ENCODE measurements at places on chromosomes 3 and 15. TPM values are rescaled to one million over a fixed set of nuclear protein-coding genes. Genes with fewer than 3 reads are reported as not detected.

DNA sequence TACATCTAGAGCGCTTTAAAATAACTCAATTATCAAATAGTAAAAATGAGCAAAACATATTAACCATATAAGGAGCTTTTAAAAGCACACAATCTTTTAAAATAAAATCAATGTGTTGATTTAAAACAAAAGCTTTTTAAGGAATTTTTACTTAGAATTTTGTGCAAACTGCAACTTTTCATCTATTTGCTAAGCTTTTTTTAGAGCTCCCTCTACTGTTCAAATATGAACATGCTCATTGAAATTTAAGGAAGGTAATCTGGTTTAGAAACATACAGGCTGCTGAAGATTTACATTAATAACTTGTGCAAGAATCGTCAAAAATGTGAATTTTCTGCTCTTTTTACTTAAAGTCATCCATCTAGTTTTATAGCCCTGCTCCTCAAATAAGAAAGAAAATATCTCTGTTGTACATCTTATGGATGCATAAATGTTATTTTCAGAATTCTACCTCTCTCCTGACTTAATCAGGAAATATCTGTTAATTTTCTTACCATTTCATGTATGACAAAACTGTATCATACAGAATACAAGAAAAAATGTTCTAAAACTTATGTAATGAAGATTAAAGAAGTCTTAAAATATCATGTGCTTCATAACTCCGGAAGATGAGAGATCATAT lies 469.4 kb upstream of the ROBO2 start:
- H3K27ac ChIP-seq, result no peak overlapping the region
- H3K4me1 ChIP-seq, result peaks cover 7% of the 10 kb centered on the region
- no peaks in the 10 kb centered on the region for H3K27me3 ChIP-seq
- DNase-seq, result no peak
- no peaks in the 10 kb centered on the region for H3K36me3 ChIP-seq
- H3K4me3 ChIP-seq, result no peak overlapping the region

GRCh38 chr15:48582452-48583247 lies 62.9 kb downstream of the FBN1 start:
- no peaks in the 10 kb centered on the region for H3K4me1 ChIP-seq
- DNase-seq, result no peak
- no peak overlapping the region for H3K27ac ChIP-seq
- no peaks in the 10 kb centered on the region for H3K36me3 ChIP-seq
- no peaks in the 10 kb centered on the region for H3K27me3 ChIP-seq
- no peak overlapping the region for H3K4me3 ChIP-seq

DNA sequence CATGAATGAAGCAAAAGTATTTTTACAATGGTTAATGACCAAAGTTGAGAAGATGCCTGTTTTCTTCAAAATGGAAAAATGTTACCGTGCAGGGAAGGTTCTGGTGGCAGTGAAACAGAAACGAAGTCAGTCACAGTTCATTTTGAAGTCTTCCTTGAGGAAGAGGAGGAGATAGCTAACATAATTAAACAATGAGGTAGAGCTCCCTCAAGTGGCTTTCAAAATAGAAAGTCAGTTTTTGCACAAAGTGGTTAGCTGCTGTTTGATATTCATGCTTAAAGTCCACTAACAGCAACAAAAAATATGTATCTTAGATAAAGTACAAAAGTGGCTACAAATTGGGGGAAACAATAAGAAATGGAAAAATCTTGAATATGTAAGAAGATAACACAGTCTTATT lies 87.3 kb downstream of the TFG start:
- no peaks in the 10 kb centered on the region for H3K36me3 ChIP-seq
- no peaks in the 10 kb centered on the region for H3K27me3 ChIP-seq
- no peak overlapping the region for H3K4me3 ChIP-seq
- no peak overlapping the region for H3K27ac ChIP-seq
- H3K4me1 ChIP-seq, result peaks cover 5% of the 10 kb centered on the region

DNA sequence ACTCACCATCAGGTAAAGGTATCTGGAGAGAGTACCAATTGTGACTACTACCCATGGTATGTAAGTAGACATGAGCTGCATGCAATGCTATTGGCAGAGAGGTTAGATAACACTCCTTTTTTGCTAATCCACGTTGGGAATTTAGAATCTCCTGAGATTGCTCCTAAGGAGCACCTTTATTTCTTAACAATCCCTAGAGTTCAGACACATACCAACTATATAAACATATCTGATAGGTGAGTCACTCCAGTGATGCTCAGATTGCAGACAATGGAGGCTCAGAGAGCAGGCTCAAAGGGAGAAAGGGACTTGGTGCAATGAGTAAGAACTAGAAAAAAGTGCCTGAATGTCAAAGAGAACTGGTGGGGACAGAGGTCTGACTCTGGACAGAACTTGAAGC lies 47.0 kb upstream of the LRRFIP2 start:
- no peaks in the 10 kb centered on the region for H3K27me3 ChIP-seq
- no peaks in the 10 kb centered on the region for H3K36me3 ChIP-seq
- no peak for DNase-seq
- H3K27ac ChIP-seq, result no peak overlapping the region

DNA sequence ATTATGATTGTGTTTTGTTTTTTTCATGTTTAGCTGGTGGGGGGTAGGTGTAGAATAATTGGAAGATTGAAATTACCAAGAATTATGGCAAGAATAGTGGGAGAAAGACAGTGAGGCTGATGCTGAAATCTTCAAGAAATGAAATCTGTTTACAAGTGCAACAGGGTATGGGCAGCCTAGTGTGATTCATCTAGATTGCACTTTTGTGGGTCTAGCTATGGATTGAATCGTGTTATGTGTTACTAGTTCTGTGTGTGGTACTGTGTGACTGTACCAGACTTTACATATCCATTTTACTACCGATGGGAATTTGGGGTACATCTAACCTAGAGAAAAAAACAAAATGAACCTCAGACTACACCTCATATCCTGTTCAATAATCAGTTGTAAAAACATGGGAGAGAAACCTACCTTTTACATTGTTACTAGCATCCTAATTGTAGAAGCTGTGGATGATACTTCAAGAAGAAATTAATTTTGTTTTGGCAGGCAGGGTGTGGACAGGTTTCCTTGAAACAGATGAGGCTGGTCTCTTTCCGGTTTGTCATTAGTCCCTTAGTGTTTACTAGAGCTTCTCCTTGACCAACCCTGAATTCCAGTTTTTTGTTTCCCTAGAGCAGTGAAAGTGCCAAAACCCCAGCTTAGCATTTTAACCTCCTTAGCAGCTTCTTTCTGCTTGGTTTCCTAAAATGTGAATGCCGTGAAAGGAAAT lies 47.9 kb downstream of the OPA1 start:
- H3K4me1 ChIP-seq, result peaks cover 4% of the 10 kb centered on the region
- no peaks in the 10 kb centered on the region for H3K27me3 ChIP-seq
- no peak overlapping the region for H3K4me3 ChIP-seq

- H3K27ac ChIP-seq, result no peak overlapping the region
- H3K4me3 ChIP-seq, result no peak overlapping the region
- no peaks in the 10 kb centered on the region for H3K36me3 ChIP-seq
- peaks cover 56% of the 10 kb centered on the region for H3K4me1 ChIP-seq
- no peak for DNase-seq
Observed at GRCh38 chr3:194084284-194084683, 51.7 kb upstream of the HES1 start.

DNA sequence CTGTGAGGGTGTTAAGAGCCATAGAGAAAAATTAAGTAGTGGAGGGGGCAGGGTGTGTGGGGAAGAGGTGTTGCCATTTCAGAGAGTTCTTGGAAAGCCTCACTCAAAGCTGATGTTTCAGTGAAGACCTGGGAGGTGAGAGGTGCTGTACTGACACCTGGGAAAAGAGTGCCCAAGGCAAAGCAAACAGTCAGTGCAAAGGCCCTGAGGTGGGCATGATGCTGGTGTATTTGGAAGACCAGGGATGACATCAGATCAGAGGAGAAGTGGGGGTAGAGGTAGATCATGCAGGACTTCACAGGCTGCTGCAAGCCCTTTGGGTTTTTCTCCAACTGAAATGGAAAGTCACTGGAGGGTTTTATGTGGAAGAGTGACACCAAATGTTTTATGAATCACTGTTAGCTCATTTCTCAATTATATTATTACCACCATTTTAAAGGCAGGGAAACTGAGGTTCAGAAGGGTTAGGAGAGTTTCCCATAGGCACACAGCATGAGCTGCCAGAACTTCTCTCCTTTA lies 42.8 kb upstream of the SMAD3 start:
- H3K27ac ChIP-seq, result no peak overlapping the region
- no peak overlapping the region for H3K4me3 ChIP-seq
- peaks cover 44% of the 10 kb centered on the region for H3K4me1 ChIP-seq
- H3K36me3 ChIP-seq, result no peaks in the 10 kb centered on the region
- H3K27me3 ChIP-seq, result no peaks in the 10 kb centered on the region

DNA sequence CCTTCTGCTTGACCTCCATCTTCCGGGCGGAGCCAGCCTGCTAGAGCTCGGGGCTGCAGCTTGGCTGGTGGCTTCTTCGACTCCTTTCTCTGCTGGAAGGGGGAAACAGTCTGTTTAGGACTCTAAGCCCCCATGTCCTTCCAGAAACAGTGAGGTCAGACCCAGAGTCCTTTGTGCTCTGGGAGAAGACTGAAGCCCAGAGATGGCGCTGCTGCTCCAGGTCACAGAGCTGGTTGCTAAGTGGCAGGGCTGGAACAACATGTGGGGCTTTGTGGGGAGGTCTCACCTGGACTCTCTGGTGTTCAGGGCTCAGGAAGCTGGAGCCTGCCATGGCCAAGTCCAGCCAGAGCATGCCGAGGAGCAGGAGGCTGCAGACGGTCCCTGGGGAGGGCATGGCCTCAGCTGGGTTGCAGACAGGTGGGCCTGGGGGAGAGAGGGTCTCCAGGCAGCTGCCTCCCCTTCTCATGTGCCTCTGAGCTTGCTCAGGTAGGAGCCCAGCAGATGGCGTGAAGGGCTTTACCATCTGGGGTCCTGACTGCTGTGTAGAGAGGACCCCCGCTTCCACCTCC lies 2.9 kb downstream of the GHRL start:
- no peaks in the 10 kb centered on the region for H3K27me3 ChIP-seq
- H3K36me3 ChIP-seq, result 0 out of 2 replicates have a peak, but pooled peaks cover under 1% of the 10 kb centered on the region
- no peak for DNase-seq
- no peak overlapping the region for H3K4me3 ChIP-seq
- no peak overlapping the region for H3K27ac ChIP-seq
- peaks cover 9% of the 10 kb centered on the region for H3K4me1 ChIP-seq

DNA sequence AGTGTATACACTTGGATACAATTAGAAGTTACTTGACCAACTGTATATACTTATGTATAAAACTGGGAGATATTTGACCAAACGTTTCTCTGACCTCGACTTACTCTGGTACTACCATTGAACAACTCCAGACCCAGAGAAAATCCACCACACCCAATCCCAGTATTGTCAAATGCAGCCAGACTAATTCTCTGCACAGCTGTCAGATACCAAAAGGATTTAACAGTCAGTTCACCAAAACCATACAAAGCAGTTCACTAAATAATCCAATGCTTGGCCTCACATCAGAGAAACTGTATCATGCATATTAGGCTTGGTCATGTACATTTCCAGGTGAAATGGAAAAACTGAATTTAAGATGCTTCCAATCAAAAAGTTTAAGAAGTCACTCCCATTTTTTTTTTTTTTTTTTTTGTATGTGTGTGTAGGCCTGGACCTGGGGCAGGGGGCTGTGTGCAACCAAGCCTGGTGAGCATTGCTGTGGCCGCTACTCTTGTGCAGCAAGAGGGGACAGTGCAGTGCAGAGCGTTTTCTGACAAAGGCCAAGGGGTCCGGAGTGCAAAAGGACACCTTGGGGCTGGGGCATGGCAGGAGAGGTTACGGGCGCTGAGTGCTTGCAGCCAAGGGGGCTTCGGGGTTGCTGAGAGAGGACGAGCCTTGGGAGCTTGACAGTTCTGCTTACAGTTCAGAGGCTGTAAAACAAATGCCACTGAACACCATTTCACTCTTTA lies 1.4 kb downstream of the TOMM70 start:
- peaks cover 1% of the 10 kb centered on the region for H3K36me3 ChIP-seq
- peaks cover 36% of the 10 kb centered on the region for H3K4me1 ChIP-seq
- DNase-seq, result no peak
- peak overlapping the region; percentile 94 for H3K4me3 ChIP-seq

- peak; percentile 57 for DNase-seq
- H3K4me1 ChIP-seq, result peaks cover 21% of the 10 kb centered on the region
Observed at GRCh38 chr3:196684548-196685407, 27.3 kb downstream of the CEP19 start.

- no peaks in the 10 kb centered on the region for H3K27me3 ChIP-seq
- H3K27ac ChIP-seq, result 0 out of 2 replicates have a peak overlapping the region, but pooled peaks have one; percentile 1
- H3K4me1 ChIP-seq, result peaks cover 61% of the 10 kb centered on the region
- no peaks in the 10 kb centered on the region for H3K36me3 ChIP-seq
Observed at GRCh38 chr3:135218304-135218703, 423.2 kb downstream of the EPHB1 start.

DNA sequence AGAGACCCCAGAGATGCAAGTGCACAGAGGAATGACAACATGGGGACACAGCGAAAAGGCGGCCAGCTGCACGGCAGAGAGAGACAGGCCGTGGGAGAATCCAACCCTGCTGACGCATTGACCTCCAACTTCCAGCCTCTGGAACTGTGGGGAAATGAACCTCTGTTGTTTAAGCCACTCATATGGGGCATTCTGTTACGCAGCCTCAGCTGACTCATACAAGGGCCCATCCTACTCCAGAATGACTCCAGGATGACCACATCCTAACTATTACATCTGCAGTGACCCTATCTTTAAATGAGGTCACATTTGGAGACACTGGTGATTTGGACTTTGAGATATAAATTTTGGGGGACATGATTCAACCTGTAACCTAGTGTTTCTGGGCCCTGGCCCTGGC lies 44.0 kb downstream of the KLF15 start:
- peaks cover 14% of the 10 kb centered on the region for H3K4me1 ChIP-seq
- peaks cover 10% of the 10 kb centered on the region for H3K36me3 ChIP-seq
- no peaks in the 10 kb centered on the region for H3K27me3 ChIP-seq
- no peak for DNase-seq

- DNase-seq, result no peak
- H3K36me3 ChIP-seq, result peaks cover 1% of the 10 kb centered on the region
- no peaks in the 10 kb centered on the region for H3K4me1 ChIP-seq
- H3K27ac ChIP-seq, result no peak overlapping the region
- H3K27me3 ChIP-seq, result no peaks in the 10 kb centered on the region
Observed at GRCh38 chr3:127036209-127037020, 53.5 kb downstream of the PLXNA1 start.

The MST1R gene
- 6.2 TPM for total RNA-seq

The TRIM71 gene
- total RNA-seq, result 238 TPM

The XCR1 gene
- 0.02 TPM for total RNA-seq

The OXNAD1 gene
- 20.1 TPM for total RNA-seq

The APBA2 gene
- total RNA-seq, result 14.6 TPM
